ENCODE measurements at places on chromosomes 2 and 18.
A peak's percentile ranks its signal among the peaks of the same experiment; 100 is the strongest.

GRCh38 chr2:9211496-9211895, 4.9 kb downstream of the ASAP2 start:
- no peak for DNase-seq

DNA sequence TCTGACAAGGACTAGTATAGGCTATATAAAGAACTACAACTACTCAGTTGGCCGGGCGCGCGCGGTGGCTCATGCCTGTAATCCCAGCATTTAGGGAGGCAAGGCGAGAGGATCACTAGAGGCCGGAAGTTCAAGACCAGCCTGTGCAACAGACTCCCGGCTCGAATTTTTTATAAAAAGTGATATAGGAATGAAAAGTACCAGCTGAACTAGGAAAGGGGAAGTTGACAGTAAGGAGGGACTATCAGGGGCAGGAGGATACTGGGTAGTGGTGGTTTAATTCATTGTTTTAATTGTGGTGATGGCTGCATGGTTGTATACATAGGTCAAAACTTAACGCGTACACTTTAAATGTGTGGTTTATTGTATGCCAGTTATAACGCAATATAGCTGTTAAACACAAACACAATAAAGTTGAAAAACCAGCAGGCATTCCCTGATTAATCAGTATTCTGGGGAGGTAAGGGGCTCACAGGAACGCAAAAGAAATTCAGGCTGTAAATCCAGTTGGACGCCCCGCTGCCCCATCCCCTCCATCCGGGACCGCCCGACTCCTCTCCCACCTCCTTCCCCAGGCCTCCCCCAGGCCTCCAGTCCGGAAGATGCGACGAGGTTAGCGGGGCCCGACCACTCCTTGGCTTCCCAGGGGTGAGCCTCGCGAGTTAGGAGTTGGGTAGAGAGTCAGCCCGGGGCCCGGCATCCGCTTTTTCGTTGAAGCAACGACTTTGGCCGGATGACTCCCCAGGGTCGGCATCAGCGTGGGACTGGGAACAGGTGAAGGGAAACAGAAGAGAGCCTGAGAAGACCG, 746 bp upstream of the POLR1B start:
- DNase-seq = peak; percentile 86

- no peak for DNase-seq
Observed at GRCh38 chr2:138213084-138213483, 248.8 kb downstream of the HNMT start.

DNA sequence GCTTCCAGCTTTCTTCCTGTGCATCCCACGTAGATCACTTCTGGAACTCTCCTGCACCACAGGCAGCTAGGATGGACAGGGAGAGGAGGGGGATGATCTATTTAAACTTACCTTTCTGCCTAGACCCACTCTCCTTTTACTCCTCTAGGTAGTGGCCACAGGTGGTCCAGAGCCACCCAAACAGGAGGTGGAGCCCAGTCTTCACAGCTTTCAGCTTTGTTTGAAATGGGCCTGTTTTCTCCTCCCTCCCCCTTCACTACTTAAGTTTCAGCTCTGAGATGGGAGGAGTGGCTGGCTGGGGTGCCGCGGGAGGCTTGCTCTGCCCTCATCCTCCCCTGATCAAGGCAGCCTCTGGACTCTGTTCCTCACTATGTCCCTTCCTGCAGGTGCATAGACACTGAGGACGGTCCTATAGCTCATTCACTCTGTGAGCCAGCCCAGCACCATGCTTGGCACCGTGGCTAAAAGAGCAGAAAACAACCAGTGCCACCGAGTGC, 12.6 kb upstream of the CELF4 start:
- DNase-seq = no peak

DNA sequence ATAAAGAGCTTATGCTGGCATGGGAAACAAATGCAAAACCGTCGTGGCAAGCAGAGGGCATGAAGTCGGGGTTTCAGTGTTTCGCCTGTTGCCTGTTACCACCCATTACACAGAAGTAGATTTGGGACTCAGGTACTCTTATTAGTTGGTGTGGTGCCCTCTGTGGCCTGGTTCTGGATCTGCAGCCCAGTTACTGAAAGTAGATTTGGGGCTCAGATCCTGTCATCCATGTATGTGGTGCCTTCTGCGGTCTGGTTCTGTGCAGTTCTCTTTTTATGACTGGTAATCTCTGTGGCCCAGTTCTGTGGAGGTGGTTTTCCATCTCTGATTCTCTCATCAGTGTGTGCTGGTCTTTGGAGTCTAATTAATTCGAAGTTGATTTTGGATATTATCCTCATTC, 45.2 kb downstream of the ADNP2 start:
- DNase-seq = peak; percentile 36

Measured in OCI-LY7 (cell line).